ENCODE measurements at places on chromosomes 3 and 15.

GRCh38 chr3:169295912-169296570 is 367.5 kb downstream of the MECOM start:
- no peak for DNase-seq

GRCh38 chr3:49673121-49673714 is 933 bp upstream of the APEH start:
- DNase-seq, result no peak

- DNase-seq, result peak; percentile 40
Observed at GRCh38 chr15:85485956-85486567, 105.7 kb downstream of the AKAP13 start.

DNA sequence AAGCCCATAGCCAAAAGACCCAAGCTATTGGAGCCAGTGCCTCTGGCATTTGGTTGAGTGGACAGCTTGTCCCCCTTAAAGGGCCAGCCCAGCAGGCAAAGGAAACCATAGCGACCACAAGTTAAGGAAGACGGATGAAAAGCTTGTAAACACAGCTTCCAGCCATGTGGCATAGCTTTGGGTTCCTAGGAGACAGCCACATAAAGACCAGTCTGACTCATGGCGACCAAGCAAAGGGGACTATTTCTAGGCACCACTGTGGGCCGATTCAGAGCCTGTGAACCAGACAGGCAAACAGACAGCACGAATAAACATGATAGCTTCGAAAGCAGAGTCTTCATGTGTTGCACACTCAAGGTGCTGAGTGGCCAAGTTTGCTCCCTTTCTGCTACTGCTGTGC is 30.5 kb upstream of the SRGAP3 start:
- DNase-seq, result no peak

DNA sequence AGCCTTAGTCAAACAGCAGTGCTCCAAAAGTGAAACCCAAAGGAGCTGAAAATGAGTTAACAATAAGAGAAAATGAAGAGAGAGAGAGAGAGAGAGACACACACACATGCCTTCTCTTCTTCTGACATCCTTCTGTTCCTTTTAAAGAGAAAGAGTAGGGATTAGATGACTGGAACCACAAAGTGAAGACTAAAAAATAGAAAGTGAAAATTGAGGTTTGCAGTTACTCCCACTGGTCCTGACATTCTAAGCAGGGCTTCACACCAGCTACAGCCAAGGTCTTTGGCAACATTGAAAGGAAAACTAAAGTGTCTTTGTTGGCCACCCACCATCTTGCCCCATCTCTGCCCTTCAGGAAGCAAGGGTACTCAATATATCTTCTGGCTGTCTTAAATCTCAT is 59.2 kb downstream of the USP50 start:
- DNase-seq, result no peak

DNA sequence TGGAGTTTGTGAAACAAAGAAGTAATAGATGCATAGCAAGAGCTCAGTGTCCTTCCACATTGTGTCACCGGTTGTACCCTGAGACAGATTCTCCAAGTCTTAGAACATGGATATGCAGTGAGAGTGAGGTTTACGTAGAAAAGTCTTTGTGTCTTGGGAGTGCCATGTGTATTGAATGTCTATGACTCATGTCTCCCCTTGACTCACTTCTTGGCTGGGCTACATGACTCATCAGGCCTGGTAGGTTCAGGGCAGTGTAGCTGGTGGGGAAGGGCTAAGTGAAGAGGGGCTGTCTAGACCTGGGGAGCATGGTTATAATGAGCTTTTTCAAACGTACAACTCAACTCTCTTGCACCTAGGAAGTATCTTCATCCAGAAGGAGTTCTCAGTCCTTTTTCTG is 167.4 kb downstream of the GAP43 start:
- no peak for DNase-seq

GRCh38 chr3:6531153-6531552 is 329.8 kb upstream of the GRM7 start:
- DNase-seq, result no peak

DNA sequence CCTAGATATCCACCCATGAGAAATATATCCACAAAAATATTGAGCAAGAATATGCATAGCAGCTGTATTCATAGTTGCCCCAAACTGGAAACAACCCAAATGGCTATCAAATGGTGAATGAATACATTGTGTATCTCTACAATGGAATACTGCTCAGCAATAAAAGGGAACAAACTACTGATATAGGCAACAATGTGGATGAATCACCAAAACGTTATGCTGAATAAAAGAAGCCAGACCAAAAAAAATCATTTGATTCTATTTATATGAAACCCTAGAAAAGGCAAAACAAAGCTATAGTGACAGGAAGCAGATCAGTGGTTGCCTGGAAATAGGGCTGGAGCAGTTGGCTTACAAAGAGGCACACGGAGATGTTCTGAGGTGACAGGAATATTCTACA is 15.5 kb upstream of the CMTM7 start:
- no peak for DNase-seq

DNA sequence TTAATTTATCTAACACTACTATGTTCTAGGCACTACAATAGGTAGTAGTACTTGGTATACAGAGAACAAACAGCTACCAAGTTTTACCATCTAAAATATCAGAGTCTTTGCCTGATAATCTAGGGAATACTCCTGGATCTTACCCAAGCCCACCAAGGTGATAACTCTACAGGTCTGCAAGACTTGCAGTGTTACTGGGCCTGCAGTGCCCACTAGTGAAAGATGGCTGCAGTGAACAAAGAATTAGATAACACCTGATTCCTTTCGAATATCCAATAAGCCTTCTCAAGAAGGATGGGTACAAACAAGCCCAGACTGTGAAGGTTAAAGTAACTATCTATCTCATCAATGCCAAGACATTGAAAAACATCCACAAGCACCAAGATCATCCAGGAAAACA is 317.0 kb upstream of the DCBLD2 start:
- no peak for DNase-seq

- DNase-seq, result no peak
Observed at GRCh38 chr3:131608741-131609140, 106.0 kb upstream of the MRPL3 start.
